ENCODE measurements at places on chromosomes 13 and 19.

DNA sequence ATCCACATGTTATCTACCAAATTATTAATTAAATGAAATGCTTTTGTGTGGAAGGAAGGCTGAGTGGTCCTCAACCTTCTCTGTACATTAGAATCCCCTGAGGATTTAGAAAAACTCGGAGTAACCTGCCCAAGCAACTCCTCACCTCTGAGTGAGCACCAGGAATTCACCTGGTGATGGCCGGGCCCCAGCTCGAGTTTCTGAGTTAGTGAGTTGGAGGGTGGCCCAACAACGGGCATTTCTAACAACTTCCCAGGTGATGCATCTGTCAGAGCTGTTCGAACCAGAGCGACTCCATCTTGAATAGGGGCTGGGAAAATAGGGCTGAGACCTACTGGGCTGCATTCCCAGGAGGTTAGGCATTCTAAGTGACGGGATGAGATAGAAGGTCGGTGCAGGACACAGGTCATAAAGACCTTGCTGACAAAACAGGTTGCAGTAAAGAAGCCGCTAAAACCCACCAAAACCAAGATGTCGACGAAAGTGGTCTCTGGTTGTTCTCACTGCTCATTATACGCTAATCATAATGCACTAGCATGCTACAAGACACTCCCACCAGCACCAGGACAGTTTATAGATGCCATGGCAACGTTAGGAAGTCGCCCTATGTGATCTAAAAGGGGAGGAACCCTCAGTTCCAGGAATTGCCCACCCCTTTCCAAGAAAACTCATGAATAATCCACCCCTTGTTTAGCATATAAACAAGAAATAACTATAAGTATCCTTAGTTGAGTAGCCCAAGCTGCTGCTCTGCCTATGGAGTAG is 44.2 kb upstream of the SHISA2 start:
- no peak for DNase-seq

DNA sequence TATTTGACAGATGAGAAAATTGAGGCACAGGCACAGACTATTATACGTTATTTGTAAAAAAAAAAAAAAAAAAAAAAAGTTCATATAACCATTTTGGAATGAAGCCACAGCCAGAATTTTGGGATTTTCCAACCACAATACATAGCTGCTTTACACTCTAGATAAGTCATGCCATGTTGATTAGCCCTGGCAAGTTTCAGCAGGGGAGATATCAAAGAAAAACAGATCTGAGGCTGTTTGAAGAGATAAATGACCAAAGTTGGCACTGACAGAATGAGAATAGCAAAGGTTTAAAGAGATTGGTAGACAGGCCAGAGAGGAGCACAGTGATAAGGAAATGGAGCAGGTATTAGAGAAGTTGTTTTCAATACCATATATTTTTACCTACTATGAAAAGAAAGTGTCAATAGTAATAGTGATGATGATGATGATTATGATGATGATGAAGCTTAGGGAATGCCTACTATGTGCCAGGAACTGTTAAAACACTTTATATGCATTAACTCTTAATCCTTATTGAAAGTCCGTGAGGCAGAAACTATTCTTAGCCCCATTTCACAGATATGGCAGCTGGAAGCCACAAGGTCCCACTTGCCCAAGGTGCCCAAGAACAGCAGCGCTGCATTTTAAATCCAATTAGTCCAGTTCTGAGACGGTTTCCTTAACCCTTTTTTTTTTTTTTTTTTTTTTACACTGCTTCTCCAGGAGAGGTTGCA is 105.5 kb downstream of the MBNL2 start:
- no peak for DNase-seq

DNA sequence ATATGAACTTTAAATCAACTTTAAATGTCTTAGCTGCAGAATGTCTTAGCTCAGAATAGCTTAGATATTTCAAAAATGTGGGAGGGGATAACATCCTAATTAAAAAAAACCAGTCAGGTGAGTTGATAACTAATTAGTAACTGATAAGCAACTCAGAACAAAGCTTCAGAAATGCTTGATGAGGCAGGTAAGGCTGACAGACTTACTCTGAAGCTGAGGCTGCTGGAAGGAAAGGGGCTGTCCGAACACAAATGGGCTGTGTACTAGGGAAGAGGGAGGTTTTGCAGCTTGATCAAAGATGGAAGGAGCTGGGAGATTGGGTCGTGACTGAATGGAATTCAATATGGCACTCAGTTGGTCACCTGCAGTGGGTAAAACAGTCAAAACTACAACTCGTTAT is 91.2 kb upstream of the FBXL3 start:
- DNase-seq: no peak

GRCh38 chr19:2494084-2494446 is 18.1 kb downstream of the GADD45B start:
- DNase-seq: no peak

DNA sequence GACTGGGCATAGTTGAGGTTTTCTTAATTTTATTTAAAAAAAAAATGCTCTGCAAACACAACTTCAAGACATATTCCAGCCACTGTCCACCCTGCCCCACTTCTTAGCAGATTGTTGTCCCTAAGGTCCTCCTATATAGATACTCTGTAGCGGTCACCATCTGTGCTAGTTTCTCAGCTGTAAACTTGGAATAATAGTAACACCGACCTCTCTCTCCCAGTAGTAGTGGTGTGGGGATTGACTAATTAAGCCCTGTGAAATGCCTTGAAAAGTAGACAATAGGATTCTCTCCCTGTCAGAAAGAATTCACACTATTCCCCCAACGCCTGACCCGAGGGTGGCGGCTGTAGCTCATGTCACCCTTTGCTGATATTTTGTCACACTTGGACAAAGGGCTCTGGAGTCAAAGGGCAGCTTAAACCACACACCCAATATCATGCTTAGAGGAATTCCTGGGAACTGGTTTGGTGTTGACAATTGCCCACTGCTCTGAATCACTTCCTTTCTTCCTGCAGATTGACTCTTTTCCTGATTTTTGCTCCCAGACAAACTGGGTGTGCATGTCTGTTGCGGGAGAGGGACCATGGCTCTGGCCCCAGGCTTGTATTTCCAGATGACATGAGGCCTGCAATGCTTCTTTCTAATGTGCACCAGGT is 9.2 kb upstream of the SERP2 start:
- no peak for DNase-seq

DNA sequence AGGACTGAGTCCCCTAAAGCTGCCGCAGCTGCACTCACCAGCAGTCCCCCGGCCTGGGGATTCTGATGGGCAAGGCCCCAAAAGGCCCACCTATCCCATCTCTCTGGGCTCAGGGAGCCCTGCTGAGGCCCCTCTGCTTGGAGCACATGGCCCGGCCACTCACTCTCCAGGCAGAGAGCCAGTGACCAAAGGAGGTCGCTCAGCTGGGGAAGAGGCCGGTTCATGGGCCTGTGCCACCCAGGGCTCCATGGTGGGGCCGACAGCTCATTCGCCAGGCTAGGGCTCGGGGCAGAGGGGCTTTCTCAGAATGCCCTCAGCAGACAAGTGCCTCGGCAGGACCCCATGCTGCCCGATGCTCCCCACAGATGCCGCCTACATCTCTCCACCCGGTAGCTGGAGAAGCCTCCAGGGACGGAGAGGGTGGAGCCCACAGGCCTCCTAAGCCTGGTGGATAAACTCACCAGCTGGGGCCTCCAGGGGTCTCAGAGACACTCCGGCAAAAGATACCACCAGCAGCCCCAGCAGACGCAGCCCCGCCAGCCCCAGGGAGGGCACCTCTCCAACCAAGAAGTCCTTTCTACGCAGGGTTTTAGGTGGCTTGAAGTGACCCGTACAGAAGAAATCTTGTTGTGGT is 54.4 kb downstream of the MLLT1 start:
- no peak for DNase-seq

GRCh38 chr19:10299545-10300458 is 9.8 kb downstream of the ZGLP1 start:
- DNase-seq: no peak

DNA sequence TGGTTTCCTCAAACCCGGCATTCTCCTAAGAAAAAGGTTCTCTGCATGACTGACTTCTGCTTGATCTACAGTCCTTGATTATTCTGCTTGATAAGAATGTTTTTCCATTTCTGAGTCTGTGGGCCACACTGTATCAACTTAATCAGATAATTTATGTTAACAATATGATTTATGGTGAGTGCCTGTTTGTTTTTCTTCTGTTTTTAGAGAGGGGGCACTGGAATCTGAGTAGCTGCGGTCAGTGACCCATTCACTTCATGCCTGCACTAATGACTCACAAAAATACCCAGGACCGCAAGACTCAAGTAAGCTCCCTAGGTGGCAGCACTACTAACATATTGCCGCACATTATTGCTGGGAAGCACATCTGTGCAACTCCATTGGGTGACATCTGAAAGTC is 542.3 kb upstream of the ATXN8OS start:
- DNase-seq: peak; percentile 24

- DNase-seq: no peak
Observed at GRCh38 chr19:4089400-4089908, 22.8 kb upstream of the ZBTB7A start.

GRCh38 chr13:109226631-109227030 is 559.8 kb downstream of the IRS2 start:
- DNase-seq: no peak

DNA sequence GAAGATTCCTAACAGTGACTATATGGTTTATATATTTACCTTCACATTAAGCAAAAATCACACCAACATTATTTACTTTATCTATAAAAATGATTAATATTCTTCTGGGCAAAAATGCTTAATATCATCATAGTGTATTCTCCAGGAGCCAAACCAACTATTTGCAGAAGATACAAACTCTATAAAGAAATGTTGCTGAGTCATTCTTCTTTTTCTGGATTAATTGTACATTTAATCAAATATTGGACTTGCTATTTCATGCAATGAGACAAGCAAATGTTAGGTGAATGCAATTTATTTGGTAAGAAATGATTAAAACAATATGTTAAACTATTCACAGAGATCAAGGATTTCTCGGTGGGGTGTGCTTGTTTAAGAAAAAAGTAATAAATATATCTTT is 1075.8 kb downstream of the PCDH9 start:
- no peak for DNase-seq

DNA sequence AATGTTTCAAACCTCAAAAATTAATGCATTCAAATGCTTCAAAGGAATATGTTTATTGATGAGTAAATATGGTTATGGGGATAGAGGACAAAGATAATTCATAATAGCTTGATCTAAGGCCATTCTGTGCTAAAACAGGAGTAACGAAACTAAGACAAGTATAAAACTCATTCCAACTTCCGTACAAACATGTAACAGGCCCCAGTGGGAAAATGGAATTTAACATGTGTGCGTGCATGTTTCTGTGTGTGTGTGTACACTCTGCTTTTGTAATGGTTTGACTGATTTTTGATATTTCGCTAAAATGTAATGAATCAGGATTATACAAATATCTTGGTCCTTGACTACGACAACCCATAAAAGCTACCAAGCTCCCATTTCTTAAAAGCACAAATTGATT is 91.0 kb downstream of the KLF12 start:
- no peak for DNase-seq

GRCh38 chr13:112849500-112849899 is 119.5 kb upstream of the MCF2L start:
- no peak for DNase-seq

- DNase-seq: no peak
Observed at GRCh38 chr13:80685942-80686341, 345.0 kb upstream of the SPRY2 start.

- no peak for DNase-seq
Observed at GRCh38 chr13:76610819-76611415, 275.3 kb downstream of the KCTD12 start.

- no peak for DNase-seq
Observed at GRCh38 chr19:37991176-37991835, 84.3 kb downstream of the SIPA1L3 start.

GRCh38 chr13:38166116-38166515 is 183.5 kb upstream of the UFM1 start:
- no peak for DNase-seq

GRCh38 chr19:46402725-46403124 is 10.6 kb downstream of the CCDC8 start:
- no peak for DNase-seq

DNA sequence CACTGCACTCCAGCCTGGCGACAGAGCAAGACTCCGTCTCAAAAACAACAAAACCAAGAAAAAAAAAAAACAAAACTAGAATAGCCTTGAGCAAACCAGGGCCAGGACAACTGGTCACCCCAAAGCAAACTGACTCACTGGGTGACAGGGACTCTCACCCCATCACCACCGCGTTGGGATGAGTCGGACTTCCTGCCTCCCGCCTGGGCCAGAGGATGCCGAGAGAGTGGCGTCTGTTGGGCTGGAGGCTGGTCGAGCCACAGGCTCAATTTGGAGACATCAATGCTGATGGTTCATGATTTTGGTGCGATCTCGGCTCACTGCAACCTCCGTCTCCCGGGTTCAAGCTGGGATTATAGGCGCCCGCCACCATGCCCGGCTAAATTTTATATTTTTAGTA is 11.6 kb downstream of the TMPRSS9 start:
- no peak for DNase-seq

DNA sequence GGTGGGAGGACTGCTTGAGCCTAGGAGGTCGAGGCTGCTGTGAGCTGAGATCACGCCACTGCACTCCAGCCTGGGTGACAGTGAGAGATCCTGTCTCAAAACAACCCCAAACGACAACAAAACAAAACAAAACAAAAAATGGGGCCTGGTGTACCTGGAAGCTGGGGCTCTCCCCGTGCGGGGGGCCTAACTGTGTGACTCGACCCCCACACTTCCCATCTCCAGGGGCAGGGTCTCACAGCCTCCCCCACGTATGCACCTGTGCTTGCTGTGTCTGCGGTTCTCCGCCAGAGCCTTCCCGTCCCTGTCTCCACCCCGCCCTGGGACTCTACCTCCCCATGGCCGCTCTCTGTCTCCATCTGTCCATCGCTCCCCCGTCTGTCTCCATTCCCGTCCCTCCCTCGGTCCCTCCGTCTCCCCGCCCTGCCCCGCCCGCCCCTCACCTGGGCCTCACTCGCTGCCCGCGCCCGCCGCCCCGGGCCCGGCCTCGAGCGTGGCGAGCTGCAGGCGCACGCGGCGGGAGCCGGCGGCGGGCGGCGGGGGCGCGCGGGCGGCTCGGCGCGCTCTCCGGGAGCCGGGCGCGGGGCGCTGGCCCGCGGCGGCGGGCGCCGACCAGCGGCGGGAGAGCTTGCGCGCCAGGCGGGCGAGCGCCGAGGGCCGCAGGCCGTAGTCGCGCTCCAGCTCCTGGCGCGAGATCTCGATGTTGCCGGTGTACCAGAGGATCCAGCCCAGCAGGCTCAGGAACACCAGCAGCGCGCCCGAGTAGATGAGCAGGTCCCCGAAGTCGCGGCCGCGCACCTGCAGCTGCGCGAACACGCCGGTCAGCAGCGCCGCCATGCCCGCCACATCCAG is 587 bp downstream of the TMEM238 start:
- DNase-seq: peak; percentile 90

DNA sequence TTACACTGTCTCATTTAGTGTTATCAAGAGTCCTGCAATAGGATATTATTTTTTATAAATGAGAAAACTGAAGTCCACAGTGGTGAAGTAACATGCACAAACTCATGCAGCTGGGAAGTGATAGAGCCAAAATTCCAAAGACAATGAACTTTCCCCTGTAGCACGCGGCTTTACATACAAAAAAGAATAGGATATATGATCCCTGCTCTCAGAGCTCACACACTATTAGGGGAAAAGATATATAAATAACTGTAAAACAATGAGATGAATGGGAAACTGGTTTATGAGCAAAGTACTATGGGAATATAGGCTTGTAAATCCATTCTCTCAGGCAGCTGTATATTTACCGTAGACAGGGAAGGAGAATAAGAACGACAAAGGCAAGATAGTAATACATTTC is 39.7 kb downstream of the THSD1 start:
- DNase-seq: no peak

- DNase-seq: no peak
Observed at GRCh38 chr19:11166281-11167142, 10.9 kb upstream of the SPC24 start.

Data from HuH-7.5 (cell line).